ENCODE measurements at places on chromosomes 13 and 19.
A peak's percentile ranks its signal among the peaks of the same experiment; 100 is the strongest.

- DNase-seq, result no peak
These were observed 1.7 kb downstream of the STK24 start for GRCh38 chr13:98575009-98575903.

- DNase-seq, result no peak
These were observed 8.4 kb downstream of the CLASRP start for GRCh38 chr19:45047188-45047797.

DNA sequence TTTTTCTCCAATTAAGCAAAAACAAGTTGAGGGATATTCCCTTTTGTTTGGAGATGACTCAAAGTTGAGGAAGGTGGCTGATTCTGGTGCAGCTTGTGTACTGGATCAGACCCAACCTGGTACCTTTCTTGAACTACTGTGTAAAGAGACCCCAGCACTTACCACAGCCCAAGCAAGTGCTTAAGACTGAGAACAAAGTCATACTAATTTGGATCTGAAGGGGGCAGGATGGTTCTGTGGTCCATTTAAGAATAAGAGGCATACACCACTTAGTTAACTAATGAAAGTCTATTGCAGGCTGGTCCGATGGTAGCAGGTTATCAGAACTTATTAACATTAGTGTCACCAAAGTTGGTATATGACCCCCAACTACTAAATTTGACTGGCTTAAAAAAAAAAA is 6.3 kb downstream of the THSD1 start:
- no peak for DNase-seq

GRCh38 chr13:76851961-76852360 is 34.2 kb downstream of the KCTD12 start:
- DNase-seq, result no peak

DNA sequence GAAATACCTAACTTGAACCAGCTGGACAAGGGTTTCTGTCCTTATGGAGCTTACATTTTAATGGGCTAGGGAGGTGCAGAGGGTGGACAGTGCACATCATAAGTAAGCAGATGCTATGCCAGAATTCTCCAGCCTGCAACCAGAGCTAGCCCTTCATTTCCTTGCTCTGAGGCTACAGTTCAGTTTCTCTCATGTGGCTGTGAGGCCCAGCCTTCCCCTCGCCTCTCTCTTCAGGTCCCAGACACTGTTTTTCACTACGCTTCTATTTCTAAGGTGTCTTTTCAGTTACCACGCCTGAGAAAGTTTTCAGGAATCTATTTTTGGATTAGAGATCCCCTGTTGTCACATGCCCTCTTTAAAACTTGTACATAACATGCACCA is 141.9 kb downstream of the PCCA start:
- DNase-seq, result no peak

DNA sequence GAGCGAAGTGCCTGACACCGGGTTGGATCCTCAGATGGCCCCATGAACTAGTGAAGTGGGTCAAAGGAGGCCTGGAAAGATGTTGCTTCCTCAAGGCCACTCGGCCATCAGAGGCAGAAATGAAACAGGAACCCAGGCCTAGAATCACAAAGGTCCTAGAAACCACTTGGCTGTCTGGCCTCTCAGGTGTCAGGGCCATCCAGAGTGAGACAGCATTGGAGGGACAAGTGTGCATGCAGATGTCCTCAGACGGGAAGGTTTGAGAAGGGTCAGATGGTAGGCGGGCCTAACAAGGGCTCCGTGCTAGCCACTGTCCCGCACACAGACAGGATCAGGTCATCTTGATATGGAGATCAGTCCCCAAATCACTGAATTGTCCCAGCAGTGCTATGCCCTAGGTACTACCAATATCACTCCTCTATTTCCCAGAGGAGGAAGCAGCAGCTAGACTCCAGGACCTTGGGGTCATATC is 14.3 kb downstream of the CCDC97 start:
- no peak for DNase-seq

- DNase-seq, result no peak
These were observed 14.5 kb upstream of the ATP11A start for GRCh38 chr13:112675366-112675756.

GRCh38 chr13:97977982-97978381 is 24.5 kb downstream of the IPO5 start:
- no peak for DNase-seq

DNA sequence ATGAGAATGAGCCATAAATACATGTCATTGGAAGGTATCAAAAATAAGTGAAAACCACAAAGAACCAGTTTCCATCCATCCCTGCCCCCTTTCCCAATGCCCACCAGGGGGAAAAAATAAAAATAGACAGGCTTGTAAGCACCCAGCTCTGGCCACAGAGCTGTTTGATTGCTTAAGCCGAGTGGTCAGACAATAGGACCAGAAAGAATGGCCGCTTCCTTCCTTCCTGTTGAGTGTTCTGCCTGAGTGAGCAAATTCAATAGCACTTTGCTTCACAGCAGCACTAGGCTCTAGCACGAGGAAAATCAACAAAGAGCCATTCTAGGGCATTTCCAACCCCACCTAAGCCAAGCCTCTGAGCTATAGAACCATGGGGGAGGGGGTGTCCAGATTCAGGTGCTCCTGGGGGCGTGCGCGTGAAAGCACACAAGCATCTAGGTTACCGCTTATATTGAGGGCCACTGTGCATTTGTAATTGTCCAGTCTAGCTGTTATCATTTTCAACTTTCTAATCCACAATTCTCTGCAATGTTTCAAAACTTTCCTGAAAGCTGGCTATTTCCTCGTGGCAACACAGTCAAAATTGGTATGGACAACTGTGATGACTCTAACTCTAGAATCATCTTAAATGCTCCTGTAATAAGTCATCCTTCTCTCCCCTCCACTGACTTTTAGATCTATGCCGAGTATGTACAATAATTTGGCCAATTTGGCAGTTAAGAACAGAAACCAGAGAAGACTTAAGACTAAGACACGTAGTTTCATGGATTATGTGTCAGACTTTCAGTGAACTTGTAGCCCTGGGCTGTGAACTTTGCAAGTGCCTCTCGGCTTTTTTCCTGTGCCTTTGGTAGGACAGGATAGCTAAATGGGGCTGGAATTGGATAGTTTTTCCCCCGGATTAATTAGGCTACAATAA is 64.3 kb downstream of the SPRY2 start:
- DNase-seq, result no peak

GRCh38 chr19:48695743-48696352 is at the start of gene FUT2:
Gene FUT2, plus strand, starts transcription at chr19:48695971. Its CDS starts 6,986 bp downstream, at chr19:48702957.
- DNase-seq, result no peak

DNA sequence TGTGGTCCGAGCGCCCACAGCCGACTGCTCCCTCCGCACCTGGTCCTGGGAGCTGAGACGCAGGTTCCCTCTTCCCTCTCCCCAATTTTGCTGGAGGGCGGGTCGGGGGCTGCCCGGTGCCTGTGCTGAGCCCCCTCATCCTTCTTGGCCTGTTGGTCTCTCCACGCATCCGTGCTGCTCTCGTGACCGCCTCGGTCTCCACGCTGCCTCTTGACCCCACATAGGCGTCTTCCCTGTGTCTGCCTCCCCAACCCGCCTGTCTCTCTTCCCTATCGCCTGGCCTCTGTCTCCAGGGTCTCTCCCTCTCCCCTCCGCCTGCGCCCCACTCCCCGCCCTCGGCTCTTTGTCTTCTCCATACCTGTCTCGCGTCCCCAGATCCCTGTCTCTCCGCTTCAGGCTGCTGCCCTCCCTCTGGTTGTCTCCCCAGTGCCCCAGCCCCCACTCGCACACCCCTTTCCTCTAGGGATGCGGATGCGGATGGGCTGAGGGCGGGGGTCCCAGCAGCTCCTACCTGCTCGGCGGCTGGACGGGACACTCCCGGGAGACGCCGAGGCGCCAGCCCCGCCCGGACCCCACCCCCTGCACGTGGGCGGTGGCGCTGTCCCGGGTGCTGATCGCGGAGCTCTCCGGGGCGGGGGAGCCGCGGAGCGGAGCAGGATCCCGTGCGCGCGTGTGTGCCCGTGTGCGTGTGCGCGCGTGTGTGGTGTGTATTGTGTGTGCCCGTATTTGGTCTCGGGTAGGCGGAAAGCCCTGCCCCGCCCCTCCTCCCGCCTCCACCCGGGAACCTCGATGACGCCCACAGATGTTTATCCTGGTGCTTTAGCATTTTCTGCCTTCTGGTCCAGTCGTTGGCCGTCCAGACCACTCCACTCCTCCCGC is at the start of gene SYT5:
SYT5 (minus strand) TSS at position 684 of the 879 bp plus-strand sequence. CDS start 1,248 bp downstream, outside the sequence.
- DNase-seq, result peak; percentile 42

DNA sequence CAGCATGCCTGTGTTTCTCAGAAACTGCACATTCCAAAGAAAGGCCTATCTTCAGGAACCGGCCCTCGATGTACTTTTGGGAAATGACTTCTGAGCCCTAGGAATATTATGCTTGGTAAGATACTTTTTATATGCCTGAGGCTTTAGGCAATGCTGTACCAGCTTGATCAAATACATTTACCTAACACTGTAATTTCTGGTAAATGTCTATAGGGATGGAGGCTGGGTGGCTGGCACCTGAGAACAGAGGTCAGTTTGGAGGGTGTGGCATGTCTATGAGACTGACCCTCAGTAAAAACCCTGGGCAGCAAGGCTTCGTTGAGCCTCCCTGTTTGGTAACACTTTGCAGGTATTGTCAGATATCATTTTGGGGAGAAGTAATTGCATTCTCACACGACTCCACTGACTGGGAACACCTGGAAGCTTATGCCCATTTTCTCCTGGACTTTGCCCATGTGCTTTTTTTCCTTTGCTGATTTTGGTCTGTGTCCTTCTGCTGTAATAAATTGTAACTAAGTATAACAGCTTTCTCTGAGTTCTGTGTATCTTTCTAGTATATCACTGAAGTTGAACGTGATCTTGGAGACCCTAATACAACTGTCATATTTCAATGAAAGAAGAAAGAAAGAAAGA is 1339.1 kb downstream of the OLFM4 start:
- no peak for DNase-seq

DNA sequence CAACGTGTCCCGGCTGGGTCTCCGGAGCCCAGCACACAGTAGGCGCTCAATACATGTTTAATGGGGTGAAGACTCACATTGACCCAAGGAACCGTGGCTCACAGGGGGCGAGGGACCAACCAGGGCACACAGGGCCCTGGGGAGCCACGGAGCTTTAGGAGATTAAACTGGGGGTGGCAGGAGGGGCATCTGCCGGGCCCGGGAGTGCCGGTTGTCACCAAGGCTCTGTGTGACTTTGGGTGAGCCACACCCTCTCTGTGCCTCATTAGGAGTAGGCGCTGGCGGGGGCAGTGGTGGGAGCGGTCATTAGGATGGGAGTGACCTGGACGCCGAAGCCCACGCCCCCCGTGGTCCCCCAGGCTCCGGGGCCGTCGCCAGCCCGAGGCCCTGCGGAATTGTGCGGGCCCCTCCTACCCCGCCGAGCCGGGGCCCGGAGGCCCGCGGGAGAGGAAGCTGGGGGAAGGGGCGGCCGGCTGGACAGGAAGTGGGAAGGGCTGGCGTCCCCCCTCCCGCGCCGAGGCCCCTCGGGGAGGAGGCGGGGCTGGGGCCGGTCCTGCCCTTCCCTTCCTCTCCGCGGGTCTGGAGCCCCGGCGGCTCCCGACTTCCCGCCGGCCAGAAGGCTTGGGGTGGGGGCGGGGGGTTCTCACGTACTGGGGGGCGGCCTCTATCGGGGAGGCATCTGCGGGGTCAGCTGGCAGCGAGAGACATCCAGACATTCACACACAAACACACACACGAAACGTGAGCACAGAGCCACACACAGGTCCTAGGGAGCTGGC is 1.8 kb upstream of the SSBP4 start:
- no peak for DNase-seq

- no peak for DNase-seq
These were observed 91.3 kb downstream of the KCNRG start for GRCh38 chr13:50106559-50106958.

GRCh38 chr19:57075125-57075524 is 44.7 kb upstream of the USP29 start:
- no peak for DNase-seq

DNA sequence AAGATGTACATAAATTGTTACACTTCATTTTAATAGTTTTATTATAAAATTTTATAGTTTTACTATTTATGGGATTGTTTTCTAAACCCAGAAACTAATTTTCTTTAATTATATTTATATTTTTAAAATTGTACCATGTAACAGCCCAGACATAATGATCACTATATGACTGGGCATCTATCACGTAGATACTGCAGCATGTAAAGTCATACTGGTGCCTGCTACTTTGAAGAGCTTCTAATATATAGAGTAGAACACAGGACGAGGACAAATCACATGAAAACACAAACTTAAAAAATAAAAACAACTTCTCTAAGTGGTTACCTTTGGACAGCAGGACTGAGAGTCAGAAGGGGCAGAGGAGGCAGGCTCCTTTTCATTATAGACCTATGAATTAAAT is 5.3 kb downstream of the ELF1 start:
- no peak for DNase-seq

DNA sequence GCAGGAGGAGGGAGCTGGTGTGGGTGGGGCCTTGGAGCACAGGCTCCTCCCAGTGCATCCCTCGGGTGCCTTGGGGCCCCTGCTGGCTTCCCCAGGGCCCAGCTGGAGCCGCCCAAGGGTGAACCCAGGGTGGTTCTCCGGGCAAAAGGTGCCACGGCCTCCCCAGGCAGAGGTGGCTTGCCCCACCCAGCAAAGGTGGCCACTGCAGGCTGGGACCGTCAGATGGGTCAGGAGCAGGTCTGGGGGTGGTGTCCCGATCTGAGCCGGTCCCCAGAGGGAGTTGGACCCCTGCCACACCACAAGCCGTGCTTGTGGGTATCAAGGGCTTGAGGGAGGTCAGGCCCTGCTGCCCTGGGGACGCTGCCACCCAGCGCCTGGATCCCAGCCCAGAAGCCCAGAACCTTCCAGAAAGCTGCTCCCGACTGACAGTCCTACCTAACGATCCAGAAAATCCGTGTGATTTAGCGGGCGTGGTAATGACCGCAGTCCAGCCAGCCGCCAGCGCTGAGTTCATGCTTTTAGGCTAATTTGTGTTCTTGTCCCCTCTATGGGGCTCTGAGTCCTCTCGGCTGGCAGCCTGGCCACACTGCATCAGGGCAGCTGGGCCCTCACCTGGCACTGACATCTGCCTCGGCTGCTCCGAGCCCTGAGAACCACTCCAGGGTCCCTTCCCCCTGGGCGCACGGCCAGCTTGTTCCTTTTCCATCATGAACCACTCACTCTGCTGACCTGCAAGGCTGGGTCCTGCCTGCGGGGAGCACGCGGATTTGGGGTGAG is 5.0 kb upstream of the GRIN3B start:
- DNase-seq, result no peak

DNA sequence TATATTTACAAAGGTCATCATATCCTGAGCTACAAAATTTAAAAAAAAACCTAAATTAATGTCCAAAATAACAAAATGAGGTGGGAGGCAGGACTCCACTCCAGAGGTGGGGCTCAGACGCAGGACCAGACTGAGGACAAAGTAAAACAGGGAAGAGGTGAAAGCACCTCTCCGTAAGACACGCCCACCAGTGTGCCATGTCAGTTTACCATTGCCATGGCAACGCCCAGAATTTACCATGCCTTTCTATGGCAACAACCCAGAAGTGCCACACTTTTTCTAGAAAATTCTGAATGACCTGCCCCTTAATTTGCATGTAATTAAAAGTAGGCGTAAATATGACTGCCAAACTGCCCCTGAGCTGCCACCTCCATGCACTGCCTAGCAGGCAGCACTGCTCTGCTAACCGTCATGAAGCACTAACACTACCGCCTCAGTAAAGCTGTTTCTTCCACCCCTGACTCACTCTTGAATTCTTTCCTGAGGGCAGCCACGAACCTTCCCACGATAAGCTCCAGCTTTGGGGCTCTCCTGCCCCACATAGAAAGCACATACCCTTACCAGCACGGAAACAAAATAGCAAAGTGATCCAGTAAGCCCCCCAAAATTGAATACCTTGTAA is 22.3 kb upstream of the PDCD5 start:
- DNase-seq, result no peak

Data from CD4-positive, alpha-beta T cell (primary cell).